ENCODE measurements at places on chromosomes 3 and 15.

DNA sequence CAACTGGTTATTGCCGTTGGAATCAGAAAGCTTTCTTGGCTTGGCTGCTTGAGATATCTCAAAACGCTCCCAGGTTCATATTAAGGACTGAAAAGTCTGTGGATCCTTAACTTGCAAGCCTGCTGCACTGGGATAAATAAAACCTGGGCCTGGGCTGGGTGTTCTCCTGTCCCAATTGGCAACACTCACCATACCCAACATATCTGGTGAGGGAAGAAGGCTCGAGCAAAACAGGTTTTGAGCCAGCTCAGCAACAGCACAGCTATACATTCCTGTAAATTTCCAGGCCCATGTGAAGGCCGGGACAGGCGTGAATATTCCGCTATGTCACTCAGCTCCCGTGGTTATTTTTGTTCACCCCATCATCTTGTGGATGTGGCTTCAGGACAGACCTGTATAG is 169.0 kb upstream of the BCL6 start:
- no peak for DNase-seq

DNA sequence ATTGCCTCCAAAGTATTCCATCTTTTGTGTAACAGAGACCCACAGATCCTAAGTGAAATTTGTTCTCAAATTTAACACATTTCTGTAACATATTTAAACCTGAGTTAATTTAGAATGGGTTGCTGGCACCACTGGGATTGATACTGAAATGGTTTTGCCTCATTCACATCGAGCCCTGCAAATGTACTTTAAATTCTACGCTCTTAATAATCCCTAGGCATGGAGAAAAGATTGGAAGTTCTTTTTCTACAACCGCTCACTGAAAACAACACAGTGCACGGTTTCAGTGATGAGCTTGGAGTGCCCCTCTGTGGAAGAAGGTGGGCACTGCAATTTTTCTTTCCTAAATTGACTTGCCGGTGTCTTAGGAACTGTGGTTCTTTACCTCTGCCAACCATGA is 109.9 kb upstream of the ATP11B start:
- peak; percentile 90 for DNase-seq

DNA sequence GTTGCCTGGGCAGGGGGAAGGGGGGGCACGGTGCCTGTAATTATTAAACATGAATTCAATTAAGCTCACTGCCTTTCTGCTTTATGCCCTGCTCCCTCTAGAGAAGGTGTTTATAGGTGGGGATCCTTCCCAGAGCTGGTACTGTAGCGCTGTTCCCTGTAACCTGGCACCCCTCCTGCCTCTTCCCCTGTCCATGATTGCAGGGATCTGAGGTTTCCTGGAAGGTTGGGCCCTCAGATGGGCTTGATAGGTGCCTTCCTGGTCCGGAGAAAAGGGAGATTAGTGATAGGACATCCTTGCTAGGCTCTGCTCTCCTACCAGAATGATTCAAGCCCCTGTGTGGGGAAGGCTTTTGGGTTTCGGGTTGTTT is 2.1 kb upstream of the FAM131A start:
- peak; percentile 72 for DNase-seq

DNA sequence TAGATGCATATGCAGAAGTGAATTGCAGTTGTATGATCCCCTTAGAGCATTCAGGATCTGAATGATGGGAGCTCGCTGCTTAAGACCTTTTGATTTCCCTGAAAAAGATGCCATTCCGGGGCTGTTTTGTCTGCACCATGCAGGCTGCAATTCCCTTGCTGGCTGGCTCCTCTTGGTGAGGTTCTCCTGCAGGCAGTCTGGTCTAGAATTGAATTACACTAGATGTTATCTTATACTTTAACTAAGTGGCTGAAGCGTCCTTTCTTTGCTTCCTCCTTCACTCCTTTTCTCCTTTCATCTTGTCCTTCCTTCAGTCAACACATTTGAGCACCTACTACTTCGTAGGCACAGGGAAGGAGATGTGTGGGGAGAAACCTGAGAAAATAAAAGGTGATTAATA is 18.6 kb upstream of the MYZAP start:
- DNase-seq: no peak

DNA sequence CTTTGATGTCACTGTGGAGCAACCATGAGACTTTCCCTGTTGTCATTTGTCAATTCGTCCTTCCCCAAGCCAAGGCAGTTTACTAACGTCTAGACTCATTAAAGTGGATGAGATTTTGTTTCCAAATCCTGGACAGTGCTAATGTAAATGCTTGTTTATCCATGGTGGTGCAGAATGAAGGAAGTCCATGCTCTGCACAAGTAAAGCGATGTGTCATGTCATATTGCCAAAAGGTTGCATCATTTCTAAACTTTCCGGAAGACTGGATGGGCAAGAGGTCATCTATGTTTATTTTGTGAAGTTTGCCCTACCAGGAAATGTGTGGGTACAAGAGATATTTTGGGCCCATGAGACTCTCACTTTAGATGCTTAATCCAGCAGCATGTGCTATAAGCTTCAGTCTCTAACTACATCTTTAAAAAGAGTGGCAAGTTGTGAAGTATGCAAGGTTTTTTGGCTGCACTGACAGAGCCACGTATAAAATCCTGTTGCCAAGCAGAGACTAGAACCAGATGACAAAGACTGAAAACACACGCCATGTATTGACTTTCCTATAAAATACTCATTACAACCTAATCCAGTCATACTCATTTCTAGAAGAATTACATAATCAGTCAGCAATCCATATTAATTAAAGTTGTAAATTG is 72.1 kb upstream of the FNDC3B start:
- no peak for DNase-seq

GRCh38 chr15:97694456-97694855 is 266.0 kb upstream of the ARRDC4 start:
- DNase-seq: no peak

- DNase-seq: no peak
Measured at GRCh38 chr3:122497425-122497824, 17.3 kb downstream of the KPNA1 start.

- DNase-seq: no peak
Measured at GRCh38 chr3:15451216-15452113, 24.1 kb downstream of the EAF1 start.

GRCh38 chr15:29740692-29741311 is 81.5 kb downstream of the TJP1 start:
- DNase-seq: no peak

DNA sequence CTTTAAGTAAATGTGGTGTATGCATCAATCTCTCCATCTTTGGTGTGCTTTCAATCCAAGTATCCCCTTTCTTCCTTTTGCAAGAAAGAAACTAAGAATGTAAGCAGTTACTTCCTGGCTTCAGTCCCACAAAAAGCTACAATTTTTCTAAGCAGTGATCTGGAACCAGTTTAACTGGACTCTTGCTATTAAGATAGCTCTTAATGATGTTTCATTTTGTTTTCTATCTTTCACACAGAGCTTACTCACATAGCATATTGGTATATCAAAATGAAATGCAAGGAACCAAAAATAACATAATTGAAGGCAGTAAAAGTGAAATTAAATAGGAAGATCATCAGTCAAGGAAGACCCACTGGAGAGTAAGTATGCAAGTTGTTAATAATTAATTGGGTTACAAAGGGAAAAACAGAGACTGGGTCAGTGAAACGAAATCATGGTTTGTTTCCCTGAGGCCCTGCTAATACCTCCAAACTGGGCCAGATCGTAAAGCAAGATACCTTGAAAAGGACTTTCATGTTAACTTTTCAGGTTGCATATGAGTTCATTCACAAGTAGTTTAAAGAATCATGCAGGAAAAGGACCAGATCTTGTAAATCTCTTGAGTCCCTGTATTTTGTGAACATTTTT is 41.9 kb downstream of the GPR160 start:
- DNase-seq: no peak

DNA sequence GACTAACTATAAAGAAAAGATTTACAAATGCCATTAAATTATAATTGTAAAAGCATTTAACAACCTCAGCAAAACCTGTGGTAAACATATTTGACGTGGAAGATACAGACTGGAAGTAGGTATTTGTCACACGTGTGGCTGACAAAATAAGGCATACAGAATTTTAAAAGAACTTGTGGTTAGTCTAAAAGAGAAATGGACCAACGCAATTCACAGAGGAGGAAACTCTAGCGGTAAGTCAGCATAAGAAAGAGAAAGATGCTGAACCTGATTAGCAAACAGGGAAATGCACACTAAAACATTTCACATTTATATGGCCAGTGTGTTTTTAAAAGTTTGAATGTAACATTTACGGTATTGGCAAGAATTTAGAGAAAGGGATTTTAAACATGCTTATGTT is 35.3 kb downstream of the KCNH8 start:
- no peak for DNase-seq

- no peak for DNase-seq
Measured at GRCh38 chr3:156705761-156706616, 31.6 kb downstream of the TIPARP start.

GRCh38 chr3:29759411-29760225 is 478.7 kb downstream of the RBMS3 start:
- DNase-seq: peak; percentile 89

DNA sequence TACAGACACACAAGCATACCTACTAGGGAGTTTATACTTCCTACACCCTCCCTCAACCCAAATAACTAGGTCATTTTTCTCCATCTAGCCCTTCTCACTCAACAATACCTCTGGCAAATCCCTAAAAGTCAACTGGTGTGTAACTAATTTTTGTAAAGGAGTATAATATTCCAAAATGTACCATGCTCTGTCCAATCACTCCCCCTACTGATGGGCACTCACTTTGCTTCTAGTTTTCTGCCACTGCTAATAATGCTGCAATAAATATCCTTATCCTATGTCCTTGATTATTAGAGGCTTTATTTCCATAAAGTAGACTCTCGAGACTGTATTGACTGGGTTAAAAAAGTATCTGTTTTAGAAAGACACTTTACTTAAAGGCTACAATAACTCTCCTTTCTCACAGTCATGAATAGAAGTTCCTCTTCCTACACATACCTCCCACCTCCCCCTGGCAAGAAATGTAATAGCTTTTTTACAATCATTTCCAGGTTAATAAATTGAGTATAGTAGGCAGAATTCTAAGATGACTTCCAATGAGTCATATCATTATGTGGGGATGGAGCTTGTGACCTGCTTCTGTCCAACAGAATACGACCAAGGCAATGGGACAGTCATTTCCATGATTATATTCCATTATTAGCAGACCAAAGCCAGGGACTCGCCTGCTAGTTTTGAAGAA is 30.0 kb downstream of the SHQ1 start:
- DNase-seq: no peak

DNA sequence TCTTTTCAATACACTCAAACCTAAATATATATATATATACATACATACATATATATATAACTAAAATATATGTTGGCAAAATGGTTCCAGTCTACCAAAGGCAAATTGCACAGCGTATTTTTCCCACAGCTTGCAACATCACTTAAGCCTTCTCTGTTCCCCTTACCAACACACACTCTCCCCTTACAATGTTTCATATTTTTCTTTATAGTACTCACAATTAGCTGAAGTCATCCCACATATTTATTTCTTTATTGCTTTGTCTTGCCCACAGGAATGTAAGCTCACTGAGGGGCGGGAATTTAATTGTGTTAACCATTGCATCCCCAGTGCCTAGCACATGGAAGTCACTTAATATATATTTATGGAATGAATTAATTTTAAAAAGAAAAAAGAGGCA is 288.3 kb downstream of the ULK4 start:
- DNase-seq: no peak

GRCh38 chr15:71472566-71472965 is 337.8 kb upstream of the NR2E3 start:
- no peak for DNase-seq

DNA sequence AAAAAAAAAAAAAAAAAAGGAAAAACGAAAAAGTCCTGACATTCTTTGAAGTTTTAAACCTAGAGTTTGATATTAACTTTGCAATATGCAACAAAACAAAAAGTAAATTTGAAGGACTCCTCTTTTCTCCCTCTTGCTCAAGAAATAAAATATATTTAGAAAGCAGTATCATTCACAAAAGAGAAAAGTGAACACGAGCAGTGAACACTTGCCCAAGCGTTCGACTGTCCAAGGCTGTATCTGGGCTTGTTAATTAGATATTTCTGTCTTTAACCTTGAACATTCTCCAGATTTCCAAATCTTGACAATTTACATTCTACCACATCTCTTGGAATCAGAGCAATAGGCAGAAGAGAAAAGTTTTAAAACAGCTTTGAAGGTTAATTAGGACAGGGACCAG is 357.7 kb downstream of the TIGIT start:
- DNase-seq: no peak

GRCh38 chr3:89867286-89867685 is 759.9 kb downstream of the EPHA3 start:
- DNase-seq: no peak

DNA sequence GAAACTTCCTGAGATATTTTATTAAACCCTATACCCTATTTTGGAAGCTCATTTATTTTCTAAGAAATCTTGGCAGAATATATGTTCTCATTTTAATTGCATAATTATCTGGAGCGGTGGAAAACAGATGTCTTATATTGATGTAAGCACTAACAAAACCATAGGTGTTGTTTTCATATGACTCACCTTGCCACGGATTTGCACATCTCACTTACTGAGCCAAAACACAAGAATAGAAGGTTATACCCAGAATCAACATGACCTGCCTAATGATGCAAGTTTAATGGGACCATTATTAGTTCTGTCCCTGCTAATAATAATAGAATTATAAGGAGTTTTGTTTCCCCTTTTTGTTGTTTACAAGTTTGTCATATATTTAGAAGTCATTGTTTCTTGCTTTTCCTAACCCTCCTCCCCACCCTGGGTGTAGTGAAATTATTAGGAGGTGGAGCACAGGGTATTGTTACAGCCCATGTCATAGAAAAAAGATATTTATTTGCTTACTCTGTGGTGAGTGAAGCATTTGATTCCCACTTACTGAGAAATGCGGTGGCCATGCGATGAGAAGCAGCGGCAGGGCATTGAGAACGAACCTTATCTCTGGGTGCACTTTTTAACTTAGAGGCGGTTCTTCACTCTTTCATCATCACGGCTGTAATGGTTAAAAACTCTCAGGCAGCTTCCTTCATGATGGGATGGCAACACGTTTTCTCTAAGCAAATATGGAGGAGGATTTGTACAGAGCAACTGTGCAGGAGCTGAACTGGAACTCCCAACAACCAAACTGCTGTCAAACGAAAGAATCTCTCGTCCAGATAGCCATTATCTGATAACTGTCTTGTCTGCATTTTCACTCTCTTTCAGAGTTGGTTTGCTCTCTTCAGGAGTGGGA is 521 bp downstream of the IL5RA start:
- peak; percentile 33 for DNase-seq

GRCh38 chr3:46065750-46066256 is 38.5 kb upstream of the XCR1 start:
- no peak for DNase-seq

GRCh38 chr3:156657862-156658731 is 16.3 kb upstream of the TIPARP start:
- no peak for DNase-seq

DNA sequence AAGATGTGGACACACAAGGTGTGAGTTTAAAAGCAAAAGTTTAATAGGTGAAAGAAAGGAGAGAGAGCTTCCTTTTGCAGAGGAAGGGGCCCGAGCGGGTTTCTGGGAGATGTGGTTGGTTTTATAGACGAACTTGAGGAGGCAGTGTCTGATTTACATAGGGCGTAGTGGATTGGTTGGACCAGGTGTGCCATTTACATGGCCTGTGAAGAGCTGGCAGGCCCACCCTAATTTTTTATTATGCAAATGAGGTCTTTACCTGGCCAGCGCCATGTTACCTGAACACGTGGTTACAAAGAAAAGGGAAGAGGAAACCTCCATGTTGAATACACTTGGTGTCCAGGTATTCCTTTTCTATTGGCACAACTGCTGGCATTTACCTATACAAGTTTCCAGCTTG is 42.8 kb upstream of the THSD4 start:
- DNase-seq: no peak

Measured in NCI-H1105 treated with DMSO at 0.1 percent for 48 hours (cell line).